Activated naive CD4-positive, alpha-beta T cell treated with anti-CD3 and anti-CD28 coated beads for 36 hours (primary cell): ENCODE measurements at places on chromosomes 6 and 20. TPM values are rescaled to one million over a fixed set of nuclear protein-coding genes. Genes with fewer than 3 reads are reported as not detected.

The FABP7 gene
- total RNA-seq = not detected

The NKX2-4 gene
- not detected for total RNA-seq

The PMEPA1 gene
- 2.0 TPM for total RNA-seq

The LY6G6D gene
- not detected for total RNA-seq

The GRM1 gene
- total RNA-seq = not detected

The C6orf163 gene
- total RNA-seq = 0.29 TPM

The POLR1H gene
- 77.8 TPM for total RNA-seq

The PNLDC1 gene
- not detected for total RNA-seq

The RFX6 gene
- not detected for total RNA-seq

The SYTL3 gene
- 115 TPM for total RNA-seq

The BNIP5 gene
- not detected for total RNA-seq

The ABHD16A gene
- total RNA-seq = 19.9 TPM

The BTN1A1 gene
- total RNA-seq = 0.07 TPM

The LRRC73 gene
- total RNA-seq = 0.10 TPM

The SPATA25 gene
- total RNA-seq = 0.52 TPM

The FOXF2 gene
- not detected for total RNA-seq

The TP53TG5 gene
- 0.59 TPM for total RNA-seq

The SASH1 gene
- total RNA-seq = not detected

The PCMT1 gene
- 71.9 TPM for total RNA-seq

The TNFRSF6B gene
- not detected for total RNA-seq

The NFATC2 gene
- total RNA-seq = 15.7 TPM

The ABCC10 gene
- total RNA-seq = 22.7 TPM

The VSX1 gene
- total RNA-seq = not detected
